CD4-positive, alpha-beta T cell treated with Interleukin-17A for 1 hour (primary cell): ENCODE measurements at places on chromosomes 5 and 9.

- no peak for DNase-seq
Measured at GRCh38 chr9:89362647-89363310, 44.5 kb downstream of the SECISBP2 start.

DNA sequence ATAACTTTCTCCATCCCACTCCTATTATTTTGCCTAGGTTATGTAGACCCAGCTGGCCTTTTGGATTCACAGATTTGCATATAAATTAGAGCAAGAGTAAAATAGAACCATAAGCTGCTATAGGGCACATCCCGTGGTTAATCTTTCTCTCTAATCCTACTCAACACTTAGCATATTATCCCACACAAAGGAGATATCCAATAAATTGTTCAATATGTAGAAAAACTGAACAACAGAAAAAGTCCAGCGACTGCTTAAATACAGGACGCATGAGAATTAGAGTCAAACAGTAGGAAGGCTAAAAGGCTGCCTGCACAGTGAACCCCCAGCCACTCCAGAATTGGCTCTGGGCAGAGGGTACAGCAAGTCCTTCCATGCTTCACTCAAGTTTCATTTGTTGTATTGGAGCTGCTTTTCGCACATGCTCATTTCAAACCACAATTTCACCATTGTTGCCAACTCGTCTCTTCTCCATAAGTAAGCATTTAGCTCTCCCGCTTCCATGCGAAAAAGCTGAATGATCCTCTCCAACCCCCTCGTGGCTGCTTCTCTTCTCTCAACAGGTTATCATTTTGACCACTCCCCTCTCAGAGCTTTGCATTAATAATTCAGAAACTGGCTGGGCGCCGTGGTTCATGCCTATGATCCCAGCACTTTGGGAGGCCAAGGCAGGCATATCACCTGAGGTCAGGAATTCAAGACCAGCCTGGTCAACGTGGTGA, 14.1 kb upstream of the IQGAP2 start:
- no peak for DNase-seq

DNA sequence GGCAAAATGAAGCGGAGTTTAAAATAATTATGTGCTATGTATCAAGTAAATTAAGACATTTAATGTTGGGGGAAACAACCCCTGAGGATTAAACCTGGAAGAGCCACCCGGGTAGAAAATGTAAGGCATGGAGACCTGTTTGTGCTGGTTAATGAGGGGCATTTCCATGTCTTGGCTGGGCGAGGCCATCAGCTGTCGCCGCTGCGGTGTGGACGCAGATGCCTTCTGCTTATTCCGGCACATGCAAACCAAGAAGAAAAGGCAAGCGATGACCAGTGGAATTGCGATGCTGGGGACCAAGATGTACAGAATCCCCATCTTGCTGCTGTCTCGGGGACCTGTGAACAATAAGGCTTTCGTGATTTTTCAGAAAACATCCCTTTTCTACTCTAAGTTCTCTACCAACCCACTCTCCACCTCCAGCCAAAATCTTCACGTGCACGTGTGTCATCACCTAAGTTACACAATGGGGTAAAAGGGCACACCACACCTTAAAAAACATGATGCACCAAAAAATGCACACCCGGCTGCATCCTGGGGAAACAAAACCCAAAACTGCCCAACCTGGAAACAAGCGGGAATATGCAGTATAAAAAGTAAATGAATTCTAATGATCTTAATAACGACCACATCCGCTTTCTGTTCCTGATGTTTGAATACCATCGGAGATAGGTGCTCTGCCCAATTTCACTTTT, 223.5 kb downstream of the ROR2 start:
- DNase-seq, result no peak

GRCh38 chr5:53434541-53434940, 45.9 kb upstream of the FST start:
- no peak for DNase-seq

GRCh38 chr5:31855134-31856040, 216.5 kb downstream of the PDZD2 start:
- DNase-seq, result no peak

DNA sequence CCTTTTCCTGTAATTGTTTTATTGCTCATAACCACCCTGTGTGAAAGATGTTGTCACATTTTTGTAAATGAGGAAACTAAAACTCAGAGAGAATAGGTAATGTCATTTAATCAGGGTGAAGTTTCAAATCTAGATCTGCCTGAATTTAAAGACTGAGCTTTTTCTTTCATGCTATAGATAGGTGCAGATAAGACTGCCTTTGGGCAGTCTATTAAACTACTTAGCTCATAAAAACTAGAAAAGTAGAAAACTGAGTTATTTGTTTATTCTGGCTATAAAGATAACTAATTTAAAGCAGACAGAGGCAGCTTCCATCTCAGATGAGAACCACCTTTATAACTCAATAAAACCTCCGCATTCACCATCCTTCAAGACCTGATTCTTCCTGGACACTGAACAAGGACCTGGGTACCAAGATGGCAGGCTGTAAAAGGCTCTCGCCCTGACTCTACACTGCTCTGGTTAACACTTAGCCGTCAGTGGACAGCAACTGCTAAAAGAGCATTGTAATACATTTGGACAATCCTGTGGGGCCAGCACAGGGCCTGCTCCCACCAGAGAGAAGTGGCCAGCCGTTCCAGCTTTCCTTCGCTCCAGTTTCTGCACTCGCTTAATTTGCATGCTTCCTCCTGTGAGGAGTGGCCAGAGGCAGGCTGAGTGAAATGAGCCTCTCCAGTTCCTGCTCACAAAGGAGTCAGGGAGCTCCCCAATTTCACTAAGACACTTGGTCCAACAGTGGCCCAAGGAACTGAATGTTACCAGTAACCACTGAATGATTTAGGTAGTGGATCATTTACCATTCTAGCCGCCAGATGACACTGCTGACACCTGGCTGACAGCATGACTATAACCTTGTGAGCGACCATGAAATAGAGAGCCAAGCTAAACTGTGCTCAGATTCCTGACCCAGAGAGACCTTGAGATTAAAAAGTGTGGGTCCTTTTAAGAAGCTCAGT, 566.4 kb downstream of the EFNA5 start:
- no peak for DNase-seq

- DNase-seq, result no peak
Measured at GRCh38 chr5:63131626-63132285, 553.1 kb downstream of the LRRC70 start.

DNA sequence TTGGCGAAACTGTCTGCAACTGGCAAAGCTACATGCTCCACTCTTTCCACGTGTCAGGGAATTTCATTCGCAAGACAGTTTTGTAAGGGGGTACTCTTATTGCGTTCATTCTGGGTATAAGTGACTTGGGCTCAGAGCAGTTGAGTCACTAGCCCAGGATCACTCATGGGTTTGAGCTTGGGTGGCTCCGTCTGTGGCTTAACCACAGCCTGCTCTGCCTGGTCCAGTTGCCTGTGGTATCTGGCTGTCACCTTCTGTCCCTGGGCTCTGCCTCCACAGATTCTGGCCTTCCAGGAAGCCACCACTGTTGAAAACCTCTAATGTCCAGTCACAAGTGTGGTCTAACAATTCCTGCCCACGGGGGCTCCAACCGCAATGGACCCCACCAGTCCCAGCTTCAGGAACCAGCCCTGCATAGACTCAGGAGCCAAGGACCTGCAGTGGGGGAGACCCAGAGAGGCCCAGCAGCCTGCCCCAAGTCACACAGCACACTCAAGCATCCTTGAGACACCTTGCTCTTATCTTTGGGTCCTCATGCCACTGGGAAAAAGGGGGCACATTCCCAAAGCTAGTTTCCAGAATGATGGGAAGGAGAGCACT, 10.4 kb downstream of the KIF12 start:
- DNase-seq, result no peak

DNA sequence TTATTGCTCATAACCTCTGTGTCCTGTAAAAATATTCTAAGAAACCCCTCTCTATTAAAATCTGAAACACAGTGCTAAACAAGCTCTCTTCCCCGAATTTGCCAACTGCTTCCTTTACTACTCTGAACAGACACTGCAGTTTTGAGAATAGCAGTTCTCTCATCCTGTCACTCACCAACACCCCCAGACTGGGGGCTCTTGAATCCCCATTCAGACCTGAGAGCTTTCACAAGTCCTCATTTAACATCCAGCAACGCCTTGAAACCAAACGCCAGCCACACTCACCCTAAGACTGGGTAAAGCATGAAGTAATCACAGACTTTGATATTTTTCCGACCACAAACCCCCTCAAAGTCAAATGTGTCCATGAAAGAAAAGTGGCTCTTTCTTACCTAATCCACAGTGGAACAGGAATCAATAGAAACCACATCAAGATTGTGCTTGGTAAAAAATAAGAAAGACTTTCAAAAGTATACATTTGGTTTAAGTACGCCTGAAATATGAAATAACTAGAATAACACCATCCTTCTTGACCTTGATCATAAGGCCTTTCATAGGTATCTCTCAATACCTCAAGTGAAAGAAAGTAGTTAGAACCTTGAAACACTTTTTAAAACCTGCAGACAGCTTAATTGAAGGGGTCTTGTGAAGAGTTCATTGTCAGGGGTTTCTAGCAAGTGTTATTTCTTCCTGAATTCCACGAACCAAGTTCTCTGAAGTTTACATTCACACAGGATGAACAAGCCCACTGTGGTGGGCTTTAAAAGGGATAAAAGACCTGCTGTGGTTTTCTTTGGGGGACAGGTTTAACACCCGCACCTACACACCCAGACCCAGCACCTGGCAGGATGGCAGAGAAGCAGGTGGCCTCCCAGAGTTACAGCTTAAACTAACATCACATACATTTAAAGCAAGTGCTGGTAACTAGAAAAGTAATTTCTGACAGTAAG, 412.6 kb downstream of the MLLT3 start:
- DNase-seq, result peak; percentile 40

DNA sequence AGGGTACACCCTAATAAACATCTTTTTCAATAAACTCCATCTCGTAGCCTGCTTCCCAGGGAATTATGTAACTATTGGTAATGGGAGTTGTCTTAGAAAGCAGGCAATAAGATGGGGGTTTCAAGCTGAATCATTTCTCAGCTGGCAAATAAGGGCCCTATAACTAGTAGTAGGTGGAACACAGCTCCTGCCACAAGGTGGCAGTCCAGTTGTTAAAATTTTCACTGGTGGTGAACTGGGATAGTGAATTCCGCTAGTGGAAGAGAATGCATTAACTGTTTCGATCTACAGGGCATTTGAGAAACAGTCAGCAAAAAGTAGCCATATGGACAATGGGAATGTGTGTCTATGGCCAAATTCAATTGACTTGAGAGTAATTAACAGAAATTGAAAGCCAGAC, 27.7 kb downstream of the PCDHB15 start:
- no peak for DNase-seq
